ENCODE measurements at places on chromosomes 2 and 18. TPM values are rescaled to one million over a fixed set of nuclear protein-coding genes. Genes with fewer than 3 reads are reported as not detected.

The UPP2 gene
- total RNA-seq, result not detected

GRCh38 chr2:106114166-106114565, 79.9 kb downstream of the UXS1 start:
- no peak for DNase-seq

GRCh38 chr2:8009010-8009597, 672.8 kb upstream of the ID2 start:
- DNase-seq, result no peak

- no peak for DNase-seq
These were observed 428.9 kb upstream of the NETO1 start for GRCh38 chr18:73296686-73297085.

DNA sequence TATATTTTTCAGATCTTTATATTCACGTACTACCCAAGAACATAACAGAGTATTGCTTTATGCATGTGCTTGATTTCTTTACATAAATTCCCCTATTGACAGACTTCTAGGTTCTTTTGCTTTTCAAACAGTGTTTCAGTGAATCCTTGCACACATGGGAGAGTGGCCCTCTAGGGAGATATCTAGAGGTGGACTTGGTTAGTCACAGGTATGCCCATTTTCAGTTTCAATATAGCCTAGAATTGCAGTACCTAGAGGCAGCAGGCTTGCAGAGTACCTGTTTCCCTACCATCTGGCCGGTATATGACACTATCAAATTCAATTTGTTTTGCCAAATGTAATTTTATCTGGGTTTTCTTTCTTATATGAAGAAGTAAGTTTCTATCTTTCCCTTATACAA, 36.8 kb downstream of the EML6 start:
- no peak for DNase-seq
